Smooth muscle cell of the pulmonary artery (primary cell): ENCODE measurements at places on chromosomes 3 and 15. TPM values are rescaled to one million over a fixed set of nuclear protein-coding genes. Genes with fewer than 3 reads are reported as not detected.

The PDZRN3 gene
- 26.0 and 49.3 TPM in 2 replicates for total RNA-seq

The ABI3BP gene
- 148 and 149 TPM in 2 replicates for total RNA-seq

The ECE2 gene
- total RNA-seq = 0.17 TPM in 1 of 2 replicates, not detected in the other

The TRPC1 gene
- 35.5 and 37.3 TPM in 2 replicates for total RNA-seq

The PCLAF gene
- total RNA-seq = 12.9 and 18.4 TPM in 2 replicates

The CDCP1 gene
- 20.7 and 87.6 TPM in 2 replicates for total RNA-seq

The GOLGA6L4 gene
- total RNA-seq = 0.85 and 1.1 TPM in 2 replicates

The RHOV gene
- total RNA-seq = 0.07 TPM in 1 of 2 replicates, not detected in the other

The LHFPL4 gene
- not detected in 2 replicates for total RNA-seq

The CCDC32 gene
- 13.0 and 17.1 TPM in 2 replicates for total RNA-seq

The IFT57 gene
- total RNA-seq = 51.1 and 52.0 TPM in 2 replicates

The RBP2 gene
- total RNA-seq = not detected in 2 replicates

The SH3GL3 gene
- 0.07 and 0.20 TPM in 2 replicates for total RNA-seq

The KLHL6 gene
- total RNA-seq = under 0.01 TPM in 1 of 2 replicates, not detected in the other

The GBE1 gene
- total RNA-seq = 364 and 526 TPM in 2 replicates

The ADAMTS17 gene
- total RNA-seq = 4.8 and 6.6 TPM in 2 replicates

The AMT gene
- 0.52 and 1.5 TPM in 2 replicates for total RNA-seq

The CD200 gene
- total RNA-seq = 12.3 and 12.8 TPM in 2 replicates

The CLDN18 gene
- not detected in 2 replicates for total RNA-seq

The TRH gene
- total RNA-seq = 0.10 and 0.20 TPM in 2 replicates

The SST gene
- total RNA-seq = not detected in 2 replicates

The WDR49 gene
- 0.07 and 0.56 TPM in 2 replicates for total RNA-seq

The FHIT gene
- total RNA-seq = 1.0 and 1.3 TPM in 2 replicates

The SAXO2 gene
- total RNA-seq = 0.30 and 0.85 TPM in 2 replicates

The ACKR4 gene
- 19.7 and 24.0 TPM in 2 replicates for total RNA-seq

The SAMD7 gene
- not detected in 2 replicates for total RNA-seq

The FETUB gene
- total RNA-seq = not detected in 2 replicates

The MYH15 gene
- 0.33 and 2.3 TPM in 2 replicates for total RNA-seq

The GXYLT2 gene
- 25.7 and 33.5 TPM in 2 replicates for total RNA-seq

The LPCAT4 gene
- total RNA-seq = 10.0 and 19.6 TPM in 2 replicates

The ISL2 gene
- total RNA-seq = 0.46 TPM in 1 of 2 replicates, not detected in the other

The GNB5 gene
- 40.0 and 53.7 TPM in 2 replicates for total RNA-seq

The ATP8B4 gene
- 1.7 and 3.8 TPM in 2 replicates for total RNA-seq

The TNNC1 gene
- total RNA-seq = 0.23 and 2.6 TPM in 2 replicates

The LXN gene
- total RNA-seq = 52.5 and 56.0 TPM in 2 replicates
